A549 treated with ZK216348 at 1 μM for 4 hours (cell line): ENCODE measurements at places on chromosomes 13 and 19. TPM values are rescaled to one million over a fixed set of nuclear protein-coding genes. Genes with fewer than 3 reads are reported as not detected.

The MYH14 gene
- total RNA-seq, result 4.0 to 7.5 TPM (median 6.7 TPM) in 5 replicates

The KRTDAP gene
- not detected in 5 replicates for total RNA-seq

The PCDH9 gene
- 6.2 to 7.5 TPM (median 7.2 TPM) in 5 replicates for total RNA-seq

The TEX101 gene
- total RNA-seq, result not detected in 5 replicates

The CALR3 gene
- total RNA-seq, result not detected in 5 replicates

The NLRP5 gene
- not detected in 5 replicates for total RNA-seq

The HSH2D gene
- 0.11 to 0.19 TPM in 2 of 5 replicates, not detected in the others for total RNA-seq

The ATP12A gene
- total RNA-seq, result 0.06 TPM in 1 of 5 replicates, not detected in the others

The KCNJ14 gene
- 0.84 to 2.1 TPM (median 1.2 TPM) in 5 replicates for total RNA-seq

The NLRP7 gene
- total RNA-seq, result 0.08 TPM in 1 of 5 replicates, not detected in the others

The FCAR gene
- total RNA-seq, result not detected in 5 replicates

The GSX1 gene
- not detected in 5 replicates for total RNA-seq

The ZNF793 gene
- total RNA-seq, result 0.16 TPM in 1 of 5 replicates, not detected in the others

The C19orf81 gene
- total RNA-seq, result 3.9 to 12.5 TPM (median 10.5 TPM) in 5 replicates

The ZC3H4 gene
- total RNA-seq, result 18.4 to 23.8 TPM (median 20.5 TPM) in 5 replicates

The TBXA2R gene
- total RNA-seq, result 0.74 to 1.3 TPM (median 0.90 TPM) in 5 replicates

The ZNF729 gene
- total RNA-seq, result not detected in 5 replicates

The ANGPTL8 gene
- total RNA-seq, result not detected in 5 replicates

The CEACAM6 gene
- 17.4 to 23.4 TPM (median 20.5 TPM) in 5 replicates for total RNA-seq

The NCAN gene
- 0.02 TPM in 1 of 5 replicates, not detected in the others for total RNA-seq

The PNPLA6 gene
- total RNA-seq, result 20.6 to 42.1 TPM (median 36.0 TPM) in 5 replicates

The KCNRG gene
- 0.41 to 1.0 TPM (median 0.59 TPM) in 5 replicates for total RNA-seq

The PLIN5 gene
- 0.16 to 0.32 TPM in 2 of 5 replicates, not detected in the others for total RNA-seq

The FGF22 gene
- total RNA-seq, result 0.21 to 1.0 TPM (median 0.87 TPM) in 5 replicates

The LILRB4 gene
- not detected in 5 replicates for total RNA-seq

The FSD1 gene
- 6.0 to 10.8 TPM (median 8.6 TPM) in 5 replicates for total RNA-seq

The LYL1 gene
- 0.51 to 1.7 TPM (median 0.93 TPM) in 5 replicates for total RNA-seq

The RDH8 gene
- total RNA-seq, result 0.31 to 0.40 TPM (median 0.36 TPM) in 4 of 5 replicates, not detected in the other

The AZU1 gene
- total RNA-seq, result 0.26 to 0.27 TPM in 2 of 5 replicates, not detected in the others

The KMT5C gene
- total RNA-seq, result 3.1 to 9.0 TPM (median 8.2 TPM) in 5 replicates

The SLC17A7 gene
- 0.24 to 0.81 TPM (median 0.51 TPM) in 5 replicates for total RNA-seq

The SLC10A2 gene
- total RNA-seq, result not detected in 5 replicates

The ATP1A3 gene
- total RNA-seq, result 2.0 to 6.2 TPM (median 5.0 TPM) in 5 replicates

The ITGBL1 gene
- 1.2 to 2.0 TPM (median 1.6 TPM) in 5 replicates for total RNA-seq

The CLDN10 gene
- total RNA-seq, result 0.18 to 0.20 TPM in 2 of 5 replicates, not detected in the others

The SOX1 gene
- not detected in 5 replicates for total RNA-seq
